ENCODE measurements at places on chromosomes 7 and 10.

DNA sequence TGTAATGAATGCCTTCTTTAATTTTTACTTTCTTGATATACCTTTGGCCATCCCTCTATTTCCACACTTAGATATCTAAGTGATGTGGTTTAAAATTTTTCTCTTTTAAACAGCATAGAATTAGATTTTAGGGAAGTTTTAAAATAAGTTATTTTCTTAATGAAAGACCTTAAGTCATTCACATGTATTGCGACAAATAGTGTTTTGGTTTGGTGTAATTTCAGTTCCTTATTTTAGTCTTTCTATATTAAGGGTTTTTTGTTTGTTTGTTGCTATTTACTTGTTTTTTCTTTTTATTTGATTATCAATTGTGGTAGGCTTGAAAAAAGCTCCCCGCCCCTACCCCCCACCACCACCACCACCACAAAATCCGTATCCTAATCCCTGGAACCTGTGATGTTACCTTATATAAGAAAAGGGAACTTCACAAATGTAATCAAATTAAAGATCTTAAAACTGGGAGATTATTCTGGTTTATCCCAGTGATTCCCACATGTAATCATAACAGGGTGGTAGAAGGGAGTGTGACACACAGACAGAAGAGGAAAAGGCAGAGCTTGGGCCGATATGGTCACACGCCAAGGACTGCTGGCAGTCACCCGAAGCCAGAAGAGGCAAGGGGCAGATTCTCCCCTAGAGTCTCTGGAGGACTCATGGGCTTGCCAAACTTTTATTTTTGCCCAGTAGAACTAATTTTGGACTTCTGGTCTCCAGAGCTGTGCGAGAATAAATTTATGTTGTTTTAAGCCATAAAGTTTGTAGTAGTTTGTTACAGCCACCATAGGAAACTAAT, 149.7 kb downstream of the NPSR1 start:
- no peak overlapping the region for H3K27ac ChIP-seq
- no peak overlapping the region for H3K4me3 ChIP-seq
- no peak for DNase-seq
- no peaks in the 10 kb centered on the region for H3K36me3 ChIP-seq
- H3K27me3 ChIP-seq: no peaks in the 10 kb centered on the region

DNA sequence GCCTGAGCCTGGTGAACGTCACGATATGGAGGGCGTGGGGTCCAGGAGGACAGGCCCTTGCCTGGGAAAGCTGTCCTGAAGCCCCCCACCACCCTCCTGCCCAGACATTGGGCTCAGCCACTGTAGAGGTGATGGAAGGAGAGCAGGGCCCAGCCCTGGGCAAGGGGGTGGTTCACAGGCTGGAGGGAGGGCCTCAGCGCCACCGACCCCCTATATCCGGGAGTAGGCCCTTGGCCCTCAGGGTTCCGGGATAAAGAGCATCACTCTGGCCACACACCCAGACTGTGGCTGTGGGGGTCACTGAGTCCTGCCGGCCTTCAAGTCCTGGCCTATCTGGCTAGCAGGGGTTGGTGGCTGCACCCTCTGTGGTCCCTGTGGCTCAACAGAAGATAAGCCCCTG, 55.3 kb upstream of the GTF2IRD1 start:
- no peaks in the 10 kb centered on the region for H3K27me3 ChIP-seq
- no peaks in the 10 kb centered on the region for H3K4me1 ChIP-seq

DNA sequence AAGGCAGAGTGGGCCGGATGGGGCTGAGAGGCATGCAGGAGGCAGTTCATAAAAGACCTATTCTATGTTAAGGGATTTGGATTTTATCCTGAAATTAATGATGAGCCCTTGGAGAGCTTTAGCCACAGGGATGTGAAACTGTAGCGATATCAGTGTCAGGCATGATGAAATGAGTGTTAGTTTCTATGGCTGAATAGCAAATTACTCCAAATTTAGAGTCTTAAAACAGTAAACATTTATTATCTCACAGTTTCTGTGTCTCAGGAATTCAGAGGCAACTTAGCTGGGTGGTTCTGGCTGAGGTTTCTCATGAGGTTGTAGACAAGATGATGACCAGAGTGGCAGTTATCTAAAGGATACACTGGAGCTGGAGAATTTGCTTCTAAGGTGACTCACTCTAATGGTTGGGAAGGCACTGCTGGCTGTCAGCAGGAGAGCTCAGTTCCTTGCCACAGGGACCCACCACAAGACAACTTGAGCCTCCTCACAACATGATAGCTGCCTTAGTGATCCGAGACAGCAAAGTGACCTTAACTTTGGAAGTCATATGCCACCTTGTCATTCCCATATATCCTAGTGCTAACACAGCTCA, 36.7 kb upstream of the SFTPD start:
- peaks cover 19% of the 10 kb centered on the region for H3K27me3 ChIP-seq
- no peaks in the 10 kb centered on the region for H3K36me3 ChIP-seq
- no peak overlapping the region for H3K4me3 ChIP-seq
- no peaks in the 10 kb centered on the region for H3K4me1 ChIP-seq

DNA sequence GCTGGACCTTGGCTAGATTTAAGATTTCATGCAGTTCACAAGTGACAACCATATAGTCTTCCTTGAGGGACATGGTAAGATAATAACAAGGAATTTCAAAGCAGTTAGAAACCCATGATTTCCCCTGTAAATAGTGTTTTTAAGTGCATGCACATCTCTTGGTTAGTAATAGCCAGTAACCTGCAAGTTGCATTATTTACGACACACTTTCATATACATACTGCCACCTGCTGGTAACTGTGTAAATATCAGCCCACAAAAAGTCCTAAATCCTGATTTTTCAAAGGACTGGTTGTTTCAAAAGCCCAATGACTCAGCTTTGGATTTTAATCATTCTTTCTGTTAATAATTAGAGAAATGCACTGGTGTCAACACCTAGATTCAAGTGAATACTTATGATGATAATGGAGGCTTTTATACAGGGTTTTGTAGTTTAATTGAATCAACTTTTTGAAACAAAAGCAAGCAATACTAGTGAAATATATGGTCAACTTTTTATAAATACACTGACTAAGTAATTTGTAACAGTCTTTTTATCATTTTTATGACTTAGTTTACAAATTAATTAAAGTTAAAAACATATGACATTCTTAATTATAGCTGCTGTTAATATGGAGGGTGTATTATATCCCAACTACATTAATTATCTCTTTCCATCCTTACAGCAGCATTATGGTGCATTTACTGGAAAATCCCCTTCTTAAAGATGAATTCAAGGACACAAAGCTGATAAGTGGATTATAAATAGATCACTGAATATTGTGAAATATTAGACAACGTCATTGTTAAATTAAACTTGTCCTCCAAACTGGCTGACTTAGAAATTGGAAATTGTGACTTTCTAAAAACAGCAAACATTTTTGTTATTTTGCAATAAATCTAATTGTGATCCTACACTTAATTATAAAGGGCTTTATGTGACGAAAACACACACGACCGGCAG, 367.7 kb upstream of the SEMA3D start:
- H3K27ac ChIP-seq: no peak overlapping the region
- no peaks in the 10 kb centered on the region for H3K27me3 ChIP-seq
- peak; percentile 88 for DNase-seq
- H3K36me3 ChIP-seq: no peaks in the 10 kb centered on the region
- H3K4me1 ChIP-seq: no peaks in the 10 kb centered on the region

- H3K27me3 ChIP-seq: no peaks in the 10 kb centered on the region
- H3K36me3 ChIP-seq: no peaks in the 10 kb centered on the region
- no peak overlapping the region for H3K4me3 ChIP-seq
- no peak overlapping the region for H3K27ac ChIP-seq
These were observed 238.8 kb downstream of the FANK1 start for GRCh38 chr10:126135177-126135576.
